COLO829 (cell line): ENCODE measurements at places on chromosomes 12 and 14.

GRCh38 chr14:37143475-37143874 lies 28.9 kb downstream of the SLC25A21 start:
- DNase-seq, result no peak

- peak; percentile 13 for DNase-seq
Measured at GRCh38 chr14:31090883-31091764, 64.9 kb upstream of the STRN3 start.

DNA sequence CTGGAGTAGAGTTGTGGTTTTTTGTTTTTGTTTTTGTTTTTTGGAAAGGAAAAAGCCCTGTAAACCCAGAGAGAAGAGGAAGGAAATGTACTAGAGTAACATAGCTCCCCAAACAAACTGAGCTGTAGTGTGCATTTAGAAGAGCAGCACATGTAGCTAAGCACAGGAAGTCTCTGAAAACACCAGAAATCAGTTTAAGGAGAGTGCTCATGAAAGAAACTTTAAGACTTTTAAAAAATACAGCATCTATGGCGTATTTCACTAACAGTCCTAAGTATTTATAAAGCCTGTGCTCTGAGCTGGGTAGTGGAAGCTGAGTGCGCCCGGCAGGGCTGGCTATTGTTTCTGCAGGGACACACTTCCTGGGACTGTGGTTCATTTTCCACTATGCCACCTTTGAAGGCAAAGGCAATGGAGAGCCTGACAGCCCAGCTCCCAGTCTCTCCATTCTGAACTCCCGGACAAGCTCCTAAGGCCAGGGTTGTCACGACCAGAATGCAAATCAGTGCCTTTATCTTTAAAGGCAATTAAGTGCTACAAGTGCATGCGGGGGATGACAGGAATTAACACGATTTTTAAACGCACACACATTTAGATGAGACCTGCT lies 45.4 kb downstream of the NIN start:
- DNase-seq, result no peak

DNA sequence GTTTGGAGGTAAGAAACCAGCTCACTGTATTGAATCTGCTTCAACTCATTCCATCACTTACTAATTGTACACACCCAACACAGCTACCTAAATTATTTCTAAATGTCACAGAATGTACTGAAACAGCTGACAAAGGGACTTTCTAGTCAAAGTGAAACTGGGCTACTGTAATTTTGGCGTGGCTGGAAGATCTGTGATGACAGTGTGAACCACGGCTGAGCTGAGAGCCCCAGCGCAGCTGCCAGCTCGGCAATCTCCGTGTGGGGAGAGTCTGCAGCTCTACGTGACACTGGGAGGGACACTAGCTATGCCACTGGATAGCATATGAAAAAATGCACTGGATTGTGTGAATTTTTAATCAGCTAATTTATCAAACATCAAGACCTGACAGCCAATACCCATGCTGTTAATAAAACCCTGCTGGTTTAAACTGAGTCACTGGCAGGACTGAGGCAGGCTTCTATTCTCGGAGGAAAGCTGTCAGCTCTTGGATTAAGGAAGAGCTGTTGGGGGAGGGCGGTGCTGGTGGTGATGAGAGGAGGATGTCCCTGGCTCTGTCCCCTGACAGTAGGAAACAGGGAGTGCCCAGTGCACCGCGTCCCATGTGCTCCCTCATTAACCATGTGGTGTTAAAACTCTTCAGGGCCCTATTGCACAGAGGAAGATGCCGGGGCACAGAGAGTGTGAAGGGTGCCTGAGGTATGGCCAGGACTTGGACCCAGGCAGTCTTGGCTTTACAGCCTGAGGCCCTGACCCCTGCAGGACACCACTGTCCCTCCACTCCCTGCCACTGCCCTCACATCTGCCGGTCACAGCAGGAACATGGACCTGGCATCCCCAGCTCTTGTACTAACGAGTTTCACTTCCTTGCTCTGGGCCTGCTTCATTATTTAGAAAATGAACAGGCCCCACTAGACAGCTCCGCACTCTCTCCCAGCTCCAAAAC lies 13.3 kb downstream of the SLC15A4 start:
- DNase-seq, result no peak

- no peak for DNase-seq
Measured at GRCh38 chr14:96109596-96110355, 70.6 kb downstream of the C14orf132 start.

- no peak for DNase-seq
Measured at GRCh38 chr12:81337886-81338285, 260.0 kb downstream of the ACSS3 start.

DNA sequence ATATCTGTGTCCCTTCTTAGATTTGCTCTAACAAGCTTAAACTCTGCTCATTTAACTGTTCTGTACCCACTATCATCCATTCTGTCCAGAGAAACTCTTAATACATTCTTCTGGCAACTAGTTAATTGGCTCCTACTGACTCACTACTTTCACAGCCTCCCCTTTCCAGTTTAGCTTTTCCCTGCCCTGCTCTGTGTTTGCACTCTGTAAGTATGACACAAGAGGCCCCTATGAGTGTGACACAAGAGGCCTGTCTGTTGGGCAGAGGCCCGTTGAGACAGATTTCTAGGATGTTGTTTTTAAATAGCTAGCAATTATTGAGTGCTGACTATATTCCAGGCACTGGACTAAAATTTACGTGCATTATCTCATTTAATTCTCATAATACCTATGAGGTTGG lies 246.0 kb upstream of the DAAM1 start:
- no peak for DNase-seq

DNA sequence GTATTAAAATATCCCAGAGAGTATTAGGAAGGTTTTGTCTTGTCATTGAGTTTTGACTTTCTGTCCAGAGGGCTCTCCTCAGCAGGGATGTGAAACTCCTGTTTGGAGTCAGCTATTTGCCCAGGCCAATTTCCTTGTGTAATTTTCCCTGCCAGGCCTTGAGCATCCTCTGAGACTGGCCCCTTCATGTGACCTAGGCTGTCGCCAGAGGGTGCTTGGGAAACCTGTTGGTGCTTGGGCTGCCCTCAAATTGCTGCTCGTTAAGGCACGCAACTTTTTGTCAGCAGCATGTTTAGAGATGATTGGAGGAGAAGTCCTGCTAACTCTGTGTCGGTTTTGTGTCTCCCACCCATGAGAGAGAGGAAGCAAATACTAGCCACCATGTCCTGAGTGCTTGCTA lies 39.1 kb downstream of the IQSEC3 start:
- DNase-seq, result no peak

DNA sequence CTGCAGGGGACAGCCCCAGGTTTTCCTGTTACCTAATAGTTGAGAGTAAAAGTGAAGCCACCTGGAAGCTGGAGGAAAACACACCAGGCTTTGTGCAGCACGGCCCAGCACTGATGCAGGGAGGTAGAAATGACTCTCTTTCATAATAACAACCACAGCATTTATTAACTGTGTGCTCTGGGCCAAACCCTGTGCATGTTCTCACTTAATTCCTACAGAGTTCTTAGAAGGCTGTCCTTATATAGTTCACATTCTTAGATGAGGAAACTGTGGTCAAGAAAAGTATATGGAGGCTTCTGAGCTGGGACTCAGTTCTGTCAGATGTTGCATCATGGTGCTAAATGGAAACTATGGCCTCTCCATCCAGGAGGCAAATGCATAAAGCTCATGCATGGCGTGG lies 100.0 kb downstream of the PAPOLA start:
- no peak for DNase-seq

- no peak for DNase-seq
Measured at GRCh38 chr12:13817131-13817530, 164.3 kb downstream of the GRIN2B start.

DNA sequence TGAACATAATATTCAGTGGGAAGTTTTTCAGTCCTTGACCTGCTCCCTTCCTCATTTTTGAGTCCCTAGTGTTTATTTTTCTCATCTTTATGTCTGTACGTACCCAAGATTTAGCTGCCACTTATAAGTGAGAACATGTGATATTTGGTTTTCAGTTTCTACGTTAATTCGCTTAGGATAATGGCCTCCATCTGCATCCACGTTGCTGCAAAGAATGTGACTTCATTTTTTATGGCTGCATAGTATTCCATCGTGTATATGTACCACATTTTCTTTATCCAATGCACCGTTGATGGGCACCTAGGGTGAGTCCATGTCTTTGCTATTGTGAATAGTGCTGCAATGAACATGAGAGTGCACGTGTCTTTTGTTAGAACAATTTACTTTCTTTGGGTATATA lies 30.3 kb downstream of the MIA2 start:
- DNase-seq, result no peak

DNA sequence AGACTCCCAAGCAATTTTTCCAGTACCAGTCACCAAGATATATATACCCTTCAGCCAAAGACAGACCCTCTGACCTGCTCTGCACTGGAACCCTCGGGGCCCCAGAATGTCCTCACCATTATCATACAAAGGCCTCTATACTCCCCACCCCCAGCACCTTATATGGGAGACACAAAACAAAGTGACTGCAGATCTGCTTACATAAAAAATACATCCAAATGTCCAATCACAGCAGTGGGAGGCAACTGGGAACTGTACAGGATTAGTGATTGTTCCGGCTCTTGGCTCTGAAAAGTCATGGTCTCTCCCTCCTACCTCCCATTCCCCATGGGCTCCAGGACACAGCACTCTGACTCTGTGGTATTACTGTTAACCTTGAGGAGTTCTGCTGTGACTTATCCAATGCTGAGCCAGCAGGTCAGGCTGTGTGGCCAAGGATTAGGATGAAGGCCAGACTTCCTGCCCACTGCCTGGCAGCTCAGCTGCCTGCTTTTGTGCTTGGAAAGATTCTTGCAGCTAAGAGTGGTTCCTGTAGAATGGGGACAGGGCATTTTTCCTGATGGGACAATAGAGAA lies 13.7 kb downstream of the OXA1L start:
- no peak for DNase-seq

- DNase-seq, result no peak
Measured at GRCh38 chr12:52245259-52245961, 12.4 kb downstream of the KRT7 start.

GRCh38 chr12:121860257-121860656 lies 1.6 kb upstream of the HPD start:
- DNase-seq, result no peak

DNA sequence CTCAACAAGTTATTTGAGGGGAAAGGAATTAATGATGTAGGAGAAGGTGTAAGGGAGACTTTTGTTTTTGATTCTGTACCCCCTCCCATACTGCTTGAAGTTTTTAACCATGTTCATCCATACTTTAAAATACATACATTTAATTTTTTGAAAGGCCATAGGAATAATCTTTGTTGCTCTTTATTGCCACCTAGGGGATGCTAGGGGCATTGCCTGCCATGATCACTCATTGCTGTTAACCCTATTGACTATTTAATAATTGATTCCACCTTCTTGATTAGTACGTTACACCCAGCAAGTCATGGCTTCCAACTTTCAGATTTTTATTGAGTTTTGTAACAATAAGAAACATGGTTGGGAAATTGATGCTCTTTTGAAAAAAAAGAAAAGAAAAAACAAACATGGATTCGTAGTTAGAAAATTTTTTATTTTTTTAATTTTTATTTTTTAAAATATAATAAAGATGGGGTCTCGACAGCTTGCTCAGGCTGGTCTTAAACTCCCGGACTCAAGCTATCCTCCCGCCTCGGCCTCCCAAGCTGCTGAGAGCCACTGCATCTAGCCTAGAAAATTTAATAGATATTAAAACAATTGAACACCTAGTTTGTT lies 8.5 kb upstream of the PRKAB1 start:
- DNase-seq, result peak; percentile 51

GRCh38 chr14:34538871-34539406 lies 562 bp downstream of the EAPP start:
- DNase-seq, result no peak

DNA sequence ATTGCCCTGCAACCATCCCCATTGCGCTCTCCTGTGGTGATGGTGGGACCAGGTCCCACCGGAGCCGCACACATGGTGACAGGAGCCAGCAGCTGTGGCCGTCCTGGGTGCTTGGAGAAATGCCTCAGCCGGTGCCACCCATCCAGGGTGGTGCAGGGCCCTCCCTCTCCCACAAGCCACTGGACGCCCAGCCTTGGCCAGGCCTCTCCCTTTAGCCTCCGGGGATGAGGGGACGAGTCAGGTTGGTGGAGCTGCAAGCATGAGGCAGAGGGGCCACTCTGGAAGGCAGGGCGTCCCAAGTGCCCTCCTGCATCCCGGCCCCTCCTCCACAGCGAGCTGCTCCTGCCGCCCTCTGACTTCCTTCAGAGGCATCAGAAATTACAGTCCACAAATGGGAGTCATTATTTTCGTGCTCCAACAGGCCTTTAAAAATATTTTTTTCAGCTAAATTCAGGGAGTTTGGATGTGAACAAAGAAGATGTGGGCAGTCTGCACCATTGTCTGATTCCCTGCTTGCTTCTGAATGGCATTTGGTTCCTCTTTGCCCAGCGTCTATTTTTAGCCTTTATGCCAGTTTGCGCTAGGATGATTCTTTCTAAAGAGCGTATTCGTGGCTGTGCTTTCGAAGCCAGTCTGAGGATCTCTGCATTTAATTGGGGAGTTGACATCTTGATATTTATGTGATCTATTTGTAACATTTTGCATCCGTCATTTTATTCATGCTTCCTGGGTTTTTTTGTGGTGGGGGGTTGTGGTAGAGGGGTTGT lies 189.4 kb downstream of the ADGRD1 start:
- no peak for DNase-seq

GRCh38 chr12:6934110-6934509 lies 6.4 kb downstream of the ATN1 start:
- DNase-seq, result no peak

DNA sequence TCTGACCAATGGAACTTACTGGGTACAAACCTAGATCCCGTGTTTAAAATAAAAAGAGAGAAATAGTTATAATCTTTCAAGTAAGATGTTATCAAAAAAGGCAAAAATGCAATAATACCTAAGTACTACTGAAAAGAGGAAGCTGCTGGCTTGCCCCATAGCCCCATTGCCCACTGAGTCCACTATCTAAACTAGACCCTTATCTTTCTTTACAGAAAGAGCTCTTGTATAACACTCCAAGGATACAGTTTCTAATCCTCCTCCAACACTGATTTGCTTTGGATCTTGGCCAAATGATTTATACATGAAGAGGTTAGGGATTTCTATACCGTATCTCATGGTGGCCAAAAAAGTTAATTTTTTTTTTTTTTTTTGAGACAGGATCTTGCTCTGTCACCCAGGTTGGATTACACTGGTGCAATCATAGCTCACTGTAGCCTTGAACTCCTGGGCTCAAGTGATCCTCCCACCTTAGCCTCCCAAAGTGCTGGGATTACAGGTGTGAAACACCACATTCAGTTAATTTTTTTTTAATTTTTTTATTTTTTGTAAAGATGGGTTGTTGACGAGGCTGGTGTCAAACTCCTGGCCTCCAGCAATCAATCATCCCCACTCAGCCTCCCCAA lies 2.6 kb downstream of the GXYLT1 start:
- DNase-seq, result no peak

DNA sequence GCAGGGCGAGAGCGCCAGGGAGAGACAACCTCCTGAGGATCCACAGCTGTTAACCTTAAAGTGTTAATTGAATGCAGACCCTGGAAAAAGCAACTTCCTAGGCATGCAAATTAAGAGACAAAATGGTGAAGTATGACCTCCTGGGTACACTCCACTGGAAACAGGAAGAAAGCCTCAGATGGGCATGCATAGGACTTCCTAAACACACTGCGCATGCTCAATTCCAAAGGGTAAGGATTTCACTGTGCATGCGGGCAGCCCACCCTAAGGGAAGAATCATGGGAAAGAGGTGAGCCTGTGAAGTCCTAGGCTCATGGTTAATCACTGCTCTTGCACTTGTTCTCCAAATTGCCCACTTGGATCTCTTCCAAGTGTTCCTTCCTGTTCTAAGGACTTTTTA lies 80.5 kb upstream of the CAPRIN2 start:
- no peak for DNase-seq
